EL (cell line): ENCODE measurements at places on chromosomes 6 and 20.

- peak; percentile 55 for DNase-seq
Measured at GRCh38 chr6:35240838-35241801, 18.4 kb upstream of the ZNF76 start.

DNA sequence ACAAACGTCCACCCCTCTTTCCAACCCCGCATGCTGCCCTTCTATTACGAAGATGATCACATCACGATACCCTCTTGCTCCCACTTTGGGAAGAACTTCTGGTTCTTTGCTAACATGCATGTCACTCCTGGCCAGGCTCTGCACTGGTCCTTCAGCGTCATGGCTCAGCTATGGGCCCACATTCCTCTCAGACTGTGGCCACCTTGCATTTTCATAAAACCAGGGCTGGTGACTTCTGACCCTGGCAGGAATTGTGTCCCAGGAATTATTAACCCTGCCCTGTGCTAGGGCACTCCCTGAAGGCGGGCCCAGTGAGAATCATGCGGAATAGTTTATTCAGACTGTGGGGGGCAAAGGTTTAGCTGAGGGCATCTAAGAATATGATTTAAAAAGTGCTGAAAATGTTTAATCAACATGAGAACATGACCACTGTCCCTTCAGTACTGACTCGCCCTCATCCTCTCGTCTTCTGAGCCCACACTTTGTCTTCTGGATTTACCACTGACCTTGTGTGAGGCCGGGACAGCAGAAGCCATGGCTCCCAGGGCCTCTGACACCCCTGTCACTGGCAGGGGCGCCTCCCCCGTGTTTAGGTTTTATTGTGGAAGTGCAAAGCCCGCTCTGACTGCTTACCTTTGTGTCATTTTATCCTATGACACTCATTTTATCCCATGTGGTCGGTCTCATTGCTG lies 38.1 kb upstream of the THBS2 start:
- peak; percentile 29 for DNase-seq

GRCh38 chr6:85390775-85391174 lies 59.1 kb upstream of the NT5E start:
- DNase-seq: peak; percentile 47

DNA sequence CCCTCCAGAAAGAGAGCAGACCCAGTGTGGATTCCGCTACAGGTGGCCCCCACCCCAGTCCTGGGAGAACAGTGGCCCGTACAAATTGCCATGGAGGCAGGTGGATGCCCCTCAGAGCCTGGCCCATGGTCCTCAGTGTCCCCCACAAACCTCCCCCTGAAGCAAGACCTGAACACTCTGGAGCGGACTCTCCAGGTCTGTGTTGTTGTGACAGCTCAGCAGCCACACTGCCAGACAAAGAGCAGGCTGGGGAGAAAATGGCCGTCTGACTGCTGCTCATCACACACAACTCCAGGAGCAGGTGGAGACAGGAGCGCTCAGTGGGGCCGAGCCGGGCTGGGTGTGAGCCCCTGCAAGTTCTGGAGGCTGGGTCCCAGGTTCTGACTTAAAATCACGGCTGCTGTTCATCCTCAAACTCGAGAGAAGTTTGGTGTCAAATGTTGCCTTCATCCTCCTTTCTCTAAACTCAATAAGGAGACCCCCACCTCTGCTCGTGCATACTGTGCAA lies 241.8 kb downstream of the CDH4 start:
- no peak for DNase-seq

DNA sequence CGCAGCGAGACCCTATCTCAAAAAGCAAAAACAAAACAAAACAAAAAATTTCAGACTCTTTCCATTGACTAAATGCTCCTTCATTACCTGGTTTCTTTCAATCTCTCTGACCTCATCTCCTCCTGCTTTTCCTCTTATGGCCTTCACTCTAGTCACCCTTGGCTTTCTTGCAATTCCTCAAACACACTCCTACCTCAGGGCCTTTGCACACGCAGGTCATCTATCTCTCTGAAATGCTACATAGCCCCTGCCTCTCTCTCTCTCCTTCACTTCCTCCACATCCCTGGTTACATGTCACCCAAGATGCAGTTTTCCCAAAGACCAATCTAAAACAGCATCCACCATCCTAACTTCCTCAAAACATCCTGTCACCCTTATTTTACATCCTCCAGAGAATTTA lies 96.8 kb downstream of the PREX1 start:
- DNase-seq: no peak

- peak; percentile 84 for DNase-seq
Measured at GRCh38 chr20:31602779-31603441, 2.2 kb upstream of the ID1 start.

DNA sequence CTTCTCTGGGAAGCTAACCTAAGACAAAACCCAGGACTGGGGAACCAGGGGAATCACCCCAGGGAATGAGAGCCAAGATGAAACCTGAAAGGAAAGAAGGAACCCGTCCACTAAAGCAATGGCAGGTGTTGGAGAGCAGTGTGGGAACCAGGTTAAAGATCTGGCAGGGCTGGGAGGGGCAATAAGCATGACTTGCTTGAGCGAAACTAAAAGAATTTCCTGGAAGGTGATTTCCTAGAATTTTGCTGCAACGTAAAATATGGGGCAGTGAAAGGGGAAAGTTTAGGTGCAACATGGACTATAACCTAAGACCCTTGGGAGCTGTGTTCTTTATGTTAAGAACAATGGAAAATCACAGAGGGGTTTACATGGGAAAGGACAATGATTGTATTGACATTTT lies 126.2 kb upstream of the SSTR4 start:
- no peak for DNase-seq

DNA sequence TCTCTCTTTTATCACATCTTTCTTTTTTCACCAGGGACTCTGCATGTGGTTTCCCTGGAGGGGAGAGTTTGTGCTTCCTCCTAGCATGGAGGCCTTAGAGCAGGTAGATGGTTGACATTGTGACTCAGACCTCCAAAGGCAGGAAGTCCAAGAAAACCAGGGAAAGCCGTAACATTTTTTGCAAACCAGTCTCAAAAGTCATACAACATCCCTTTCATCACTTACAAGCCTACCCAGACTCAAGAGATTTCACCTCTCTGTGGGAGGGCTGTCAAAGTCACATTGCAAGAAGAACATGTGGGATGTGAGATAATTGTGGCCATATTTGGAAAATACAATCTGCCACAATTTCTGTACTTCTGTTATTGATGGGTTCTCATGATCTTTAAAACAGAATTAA lies 46.2 kb downstream of the SNRNP48 start:
- peak; percentile 10 for DNase-seq

- DNase-seq: peak; percentile 80
Measured at GRCh38 chr6:121285041-121285440, 49.2 kb downstream of the TBC1D32 start.

DNA sequence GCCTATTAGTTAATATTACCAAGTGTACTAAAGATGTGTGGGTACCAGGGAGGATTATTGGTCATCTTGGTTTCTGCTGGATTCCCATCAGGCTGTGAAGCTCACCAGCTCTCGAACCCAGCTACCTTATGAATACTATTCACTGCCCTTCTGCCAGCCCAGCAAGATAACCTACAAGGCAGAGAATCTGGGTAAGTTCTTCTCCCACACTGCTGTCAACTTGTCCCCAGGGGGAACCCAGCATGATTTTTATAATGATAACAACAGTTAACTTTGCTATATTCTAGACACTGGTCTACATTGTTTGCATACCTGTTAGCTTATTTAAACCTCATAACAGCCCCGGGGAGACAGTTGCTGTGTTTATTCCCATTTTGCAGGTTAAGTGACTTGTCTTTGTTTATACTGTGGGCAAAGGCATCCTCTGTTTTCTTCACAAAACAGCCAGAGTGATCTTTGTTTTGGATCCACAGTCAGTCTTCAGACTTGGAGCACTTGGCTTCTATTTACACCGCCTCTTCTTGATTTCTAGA lies 26.5 kb downstream of the TM9SF4 start:
- no peak for DNase-seq

- no peak for DNase-seq
Measured at GRCh38 chr6:138833816-138834539, 38.1 kb downstream of the ECT2L start.

- DNase-seq: no peak
Measured at GRCh38 chr6:167998215-167998614, 744 bp downstream of the KIF25 start.

DNA sequence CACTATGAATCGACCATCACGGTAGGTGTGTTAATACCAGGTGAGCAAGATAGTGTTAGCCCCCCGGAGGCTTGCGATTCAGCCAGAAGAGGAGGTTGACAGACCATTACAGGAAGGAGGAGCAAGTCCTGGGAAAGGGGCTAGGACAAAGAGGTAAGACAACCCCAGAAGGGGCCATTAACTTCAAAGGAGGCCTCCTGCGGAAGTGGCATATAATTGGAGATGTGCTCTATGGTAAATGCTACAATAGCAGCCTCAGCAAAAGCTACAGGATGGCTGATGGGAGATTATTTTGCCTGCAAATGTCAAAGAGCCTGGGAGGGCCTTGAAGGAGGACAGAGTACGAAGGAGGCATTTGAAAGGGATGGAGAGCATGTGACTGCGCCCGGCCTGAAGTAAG lies 108.6 kb upstream of the CITED2 start:
- DNase-seq: no peak

- DNase-seq: no peak
Measured at GRCh38 chr20:60664106-60664505, 588.0 kb upstream of the CDH4 start.

DNA sequence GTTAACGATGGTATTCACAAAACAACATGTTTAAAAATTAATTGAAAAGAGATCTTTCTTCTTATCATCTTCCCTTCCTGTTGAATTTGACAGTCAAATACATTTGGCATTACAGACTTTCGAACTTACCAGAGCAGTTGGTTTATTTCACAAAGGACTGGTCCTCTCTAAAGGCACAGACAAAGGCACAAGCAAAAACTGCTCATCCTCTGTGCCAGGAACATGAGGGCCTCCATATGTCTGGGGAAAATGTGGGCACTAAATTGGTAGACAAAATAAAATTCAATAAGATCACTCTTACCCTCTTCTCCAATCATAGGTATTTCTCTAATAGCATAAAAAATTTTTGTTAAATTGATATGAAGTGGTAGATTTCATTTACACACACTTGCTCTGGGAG lies 40.4 kb downstream of the SYNE1 start:
- DNase-seq: no peak

DNA sequence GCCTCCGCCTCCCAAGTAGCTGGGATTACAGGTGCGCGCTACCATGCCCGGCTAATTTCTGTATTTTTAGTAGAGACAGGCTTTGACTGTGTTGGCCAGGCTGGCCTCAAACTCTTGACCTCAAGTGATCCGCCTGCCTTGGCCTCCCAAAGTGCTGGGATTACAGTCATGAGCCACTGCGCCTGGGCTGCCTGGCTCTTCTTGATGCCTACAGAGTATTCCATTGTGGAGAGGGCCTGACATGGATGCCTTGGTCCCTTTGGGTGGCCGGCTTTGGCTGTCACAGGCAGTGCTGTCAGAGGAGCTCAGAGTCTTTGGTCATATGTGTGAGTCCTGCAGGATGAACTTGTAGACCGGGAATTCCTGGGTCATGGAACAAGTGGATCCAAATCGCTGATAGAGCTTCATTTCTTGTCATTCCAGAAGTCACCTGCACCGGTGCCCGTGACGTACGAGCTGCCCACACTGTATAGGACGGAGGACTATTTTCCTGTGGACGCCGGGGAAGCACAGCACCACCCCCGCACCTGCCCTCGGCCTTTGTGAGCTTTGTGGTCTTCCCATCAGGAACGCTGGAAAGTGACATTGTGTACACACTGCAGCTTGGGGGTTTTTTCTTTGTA lies 55.1 kb downstream of the ADNP start:
- no peak for DNase-seq

- DNase-seq: no peak
Measured at GRCh38 chr20:51391926-51392325, 150.6 kb downstream of the NFATC2 start.

DNA sequence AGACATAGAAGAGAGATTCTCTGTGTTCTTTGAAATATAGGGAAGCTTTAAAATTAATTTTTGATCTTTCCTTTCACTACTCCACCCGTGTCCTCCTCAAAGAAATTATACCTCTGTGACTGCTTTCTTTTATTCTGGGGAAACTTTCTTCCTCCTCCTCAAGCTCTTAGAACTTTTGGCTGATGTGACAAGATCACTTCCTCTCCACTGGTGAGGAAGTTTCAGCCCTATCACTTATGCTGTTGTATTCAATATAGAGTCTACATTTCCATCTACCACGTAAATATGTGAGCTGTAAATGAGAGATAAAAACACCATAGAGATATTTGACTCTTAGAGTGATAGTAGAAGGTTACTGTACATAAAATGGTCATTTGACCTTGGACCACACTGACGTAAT lies 141.9 kb upstream of the SASH1 start:
- no peak for DNase-seq

DNA sequence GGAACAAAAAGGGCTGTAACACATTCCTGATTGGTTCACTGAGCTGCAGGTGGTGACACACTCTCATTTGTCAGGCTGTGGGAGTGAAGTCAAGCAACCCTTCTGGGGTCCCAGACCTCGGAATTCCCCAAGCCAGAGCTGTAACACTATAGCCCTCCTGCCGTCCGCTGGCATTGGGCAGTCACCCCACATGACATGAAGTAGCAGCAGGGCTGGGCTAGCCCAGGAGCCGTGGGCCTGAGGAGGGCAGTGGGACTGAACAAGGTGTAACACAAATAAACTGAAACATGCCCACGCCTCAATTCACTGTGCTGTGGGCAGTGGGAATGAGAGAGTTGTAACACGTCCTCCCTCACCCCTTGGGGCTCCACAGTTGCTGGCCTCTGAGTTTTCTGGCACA lies 689.1 kb upstream of the EYS start:
- DNase-seq: no peak

GRCh38 chr6:156731396-156731795 lies 45.8 kb upstream of the ARID1B start:
- DNase-seq: peak; percentile 72

- DNase-seq: peak; percentile 81
Measured at GRCh38 chr20:9015984-9016324, 52.9 kb upstream of the PLCB4 start.

DNA sequence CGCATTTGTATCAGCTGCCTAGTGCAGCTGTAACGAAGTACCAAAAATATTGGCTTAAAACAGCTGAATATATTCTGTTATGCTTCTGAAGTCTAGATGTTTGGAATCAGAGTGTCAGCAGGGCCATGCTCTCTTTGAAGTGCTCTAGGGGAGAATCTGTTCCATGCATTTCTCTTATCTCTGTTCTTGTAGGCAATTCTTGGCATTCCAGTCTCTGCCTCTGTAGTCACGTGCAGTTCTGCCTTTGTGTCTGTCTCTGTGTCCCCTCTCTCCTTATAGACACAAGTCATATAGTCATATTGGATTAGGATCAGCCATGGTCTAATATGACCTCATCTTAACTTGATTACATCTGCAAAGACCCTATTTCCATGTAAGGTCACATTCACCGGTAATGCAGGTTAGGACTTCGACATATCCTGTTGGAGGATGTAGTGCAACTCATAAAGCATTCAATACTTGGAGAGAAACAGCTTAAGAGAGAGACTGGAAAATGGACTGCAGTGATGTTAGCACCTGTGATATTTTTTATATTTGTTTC lies 18.6 kb downstream of the FAM83B start:
- DNase-seq: no peak

- DNase-seq: no peak
Measured at GRCh38 chr6:14452567-14453527, 335.3 kb downstream of the CD83 start.
